ENCODE measurements at places on chromosomes 7 and 10.

DNA sequence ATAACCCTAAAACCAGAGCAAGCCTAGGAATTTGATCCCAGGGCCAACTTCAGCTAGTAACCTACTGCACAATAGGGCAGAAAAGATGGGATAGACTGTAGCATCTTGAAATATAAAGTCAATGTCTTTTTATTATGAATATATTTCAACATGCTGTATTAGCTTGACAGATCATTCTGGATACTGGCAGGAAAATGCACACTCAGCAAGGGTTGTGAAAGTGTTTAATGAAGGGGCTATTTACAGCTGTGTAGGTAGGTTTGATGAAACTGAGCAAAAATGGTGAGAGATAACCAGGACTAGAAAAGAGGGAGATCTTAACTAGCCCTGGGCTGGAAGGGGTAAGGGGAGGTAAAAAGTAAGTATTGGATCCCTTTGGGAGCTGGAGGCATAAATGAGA is 156.2 kb downstream of the RAPGEF5 start:
- no peak overlapping the region for H3K4me3 ChIP-seq
- no peak for DNase-seq
- H3K36me3 ChIP-seq: peaks cover 14% of the 10 kb centered on the region
- H3K4me1 ChIP-seq: no peaks in the 10 kb centered on the region
- no peak overlapping the region for H3K27ac ChIP-seq

- H3K27ac ChIP-seq: no peak overlapping the region
- H3K4me3 ChIP-seq: no peak overlapping the region
- no peak for DNase-seq
- no peaks in the 10 kb centered on the region for H3K4me1 ChIP-seq
These were observed 53.8 kb downstream of the RCC1L start for GRCh38 chr7:75019800-75020199.

- H3K4me3 ChIP-seq: no peak overlapping the region
- H3K36me3 ChIP-seq: no peaks in the 10 kb centered on the region
- no peaks in the 10 kb centered on the region for H3K4me1 ChIP-seq
These were observed 214.3 kb downstream of the ZWINT start for GRCh38 chr10:56146806-56147205.

DNA sequence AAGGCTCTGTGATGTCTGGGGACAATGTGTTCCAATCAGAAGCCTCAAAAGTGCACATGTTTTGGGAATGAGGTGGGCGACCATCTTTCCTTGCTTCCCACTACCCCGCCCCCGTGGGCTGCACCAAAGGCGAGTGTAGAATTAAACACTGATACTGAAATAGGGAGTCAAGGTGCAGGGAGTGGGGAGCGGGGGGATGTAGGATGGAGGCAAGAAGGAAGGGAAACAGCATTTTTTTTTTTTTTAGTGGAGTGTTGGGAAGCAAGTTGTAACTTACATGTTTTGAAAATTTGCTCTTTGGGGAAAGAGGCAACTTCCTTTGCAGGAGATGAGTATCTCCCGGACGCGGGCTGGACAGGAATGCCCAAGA is 484 bp upstream of the DLX5 start:
- no peak overlapping the region for H3K27ac ChIP-seq
- no peaks in the 10 kb centered on the region for H3K27me3 ChIP-seq
- no peaks in the 10 kb centered on the region for H3K36me3 ChIP-seq
- peaks cover 24% of the 10 kb centered on the region for H3K4me1 ChIP-seq
- no peak for DNase-seq

GRCh38 chr10:61166065-61166464 is 222.1 kb upstream of the RHOBTB1 start:
- H3K36me3 ChIP-seq: no peaks in the 10 kb centered on the region
- H3K4me1 ChIP-seq: no peaks in the 10 kb centered on the region
- no peaks in the 10 kb centered on the region for H3K27me3 ChIP-seq
- H3K27ac ChIP-seq: no peak overlapping the region
- H3K4me3 ChIP-seq: no peak overlapping the region

DNA sequence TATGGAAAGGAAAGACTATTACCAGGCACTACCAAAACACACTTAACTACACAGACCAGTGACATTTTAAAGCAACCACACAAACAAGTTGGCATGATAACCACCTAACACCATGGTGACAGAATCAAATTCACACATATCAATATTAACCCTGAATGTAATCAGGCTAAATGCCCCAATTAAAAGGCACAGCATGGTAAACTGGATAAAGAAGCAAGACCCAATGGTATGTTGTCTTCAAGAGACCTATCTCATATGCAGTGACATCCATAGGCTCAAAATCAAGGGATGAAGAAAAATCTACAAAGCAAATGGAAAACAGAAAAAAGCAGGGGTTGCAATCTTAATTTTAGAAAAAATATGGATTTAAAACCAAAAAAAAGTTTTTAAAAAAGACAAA is 86.0 kb downstream of the SAMD9 start:
- no peak for DNase-seq
- H3K4me1 ChIP-seq: peaks cover 5% of the 10 kb centered on the region
- no peaks in the 10 kb centered on the region for H3K27me3 ChIP-seq
- no peaks in the 10 kb centered on the region for H3K36me3 ChIP-seq
- no peak overlapping the region for H3K27ac ChIP-seq
- no peak overlapping the region for H3K4me3 ChIP-seq

- peaks cover 40% of the 10 kb centered on the region for H3K27me3 ChIP-seq
- DNase-seq: no peak
- no peaks in the 10 kb centered on the region for H3K36me3 ChIP-seq
- H3K4me3 ChIP-seq: no peak overlapping the region
These were observed 4.2 kb downstream of the SMARCD3 start for GRCh38 chr7:151244196-151244840.

- H3K4me3 ChIP-seq: no peak overlapping the region
- no peak for DNase-seq
- H3K36me3 ChIP-seq: no peaks in the 10 kb centered on the region
- H3K27ac ChIP-seq: no peak overlapping the region
These were observed 72.2 kb downstream of the PLXNA4 start for GRCh38 chr7:132504071-132504470.

DNA sequence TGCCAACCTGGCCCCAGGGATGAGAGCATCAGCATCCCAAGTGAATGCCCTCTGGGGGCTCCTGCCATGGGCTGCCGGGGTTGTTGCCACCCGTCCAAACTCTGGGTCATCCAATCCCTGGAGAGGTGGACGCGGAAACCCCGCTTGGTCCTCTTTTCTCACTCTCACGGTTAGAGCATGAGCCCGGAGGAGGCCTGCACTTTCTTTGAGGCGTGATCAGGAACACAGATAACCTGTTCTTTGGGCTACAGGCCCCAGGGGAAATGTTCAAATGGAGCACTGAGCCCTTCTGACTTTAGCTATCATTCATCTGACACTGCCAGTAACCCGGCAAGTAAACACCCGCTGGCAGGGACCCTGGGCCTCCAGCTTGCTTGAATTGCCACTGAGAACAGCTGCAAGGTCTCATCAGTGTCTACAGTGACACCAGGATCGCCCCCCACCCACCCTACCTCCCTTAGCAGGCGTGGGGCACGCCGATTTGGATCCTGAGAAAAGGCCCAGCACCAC is 29.4 kb upstream of the SLF2 start:
- peaks cover 78% of the 10 kb centered on the region for H3K4me1 ChIP-seq
- H3K36me3 ChIP-seq: no peaks in the 10 kb centered on the region
- no peak overlapping the region for H3K4me3 ChIP-seq
- DNase-seq: no peak
- no peaks in the 10 kb centered on the region for H3K27me3 ChIP-seq

GRCh38 chr7:122413339-122413738 is 108.8 kb upstream of the FEZF1 start:
- H3K27me3 ChIP-seq: no peaks in the 10 kb centered on the region
- no peak for DNase-seq
- no peaks in the 10 kb centered on the region for H3K4me1 ChIP-seq
- no peak overlapping the region for H3K4me3 ChIP-seq
- no peak overlapping the region for H3K27ac ChIP-seq

DNA sequence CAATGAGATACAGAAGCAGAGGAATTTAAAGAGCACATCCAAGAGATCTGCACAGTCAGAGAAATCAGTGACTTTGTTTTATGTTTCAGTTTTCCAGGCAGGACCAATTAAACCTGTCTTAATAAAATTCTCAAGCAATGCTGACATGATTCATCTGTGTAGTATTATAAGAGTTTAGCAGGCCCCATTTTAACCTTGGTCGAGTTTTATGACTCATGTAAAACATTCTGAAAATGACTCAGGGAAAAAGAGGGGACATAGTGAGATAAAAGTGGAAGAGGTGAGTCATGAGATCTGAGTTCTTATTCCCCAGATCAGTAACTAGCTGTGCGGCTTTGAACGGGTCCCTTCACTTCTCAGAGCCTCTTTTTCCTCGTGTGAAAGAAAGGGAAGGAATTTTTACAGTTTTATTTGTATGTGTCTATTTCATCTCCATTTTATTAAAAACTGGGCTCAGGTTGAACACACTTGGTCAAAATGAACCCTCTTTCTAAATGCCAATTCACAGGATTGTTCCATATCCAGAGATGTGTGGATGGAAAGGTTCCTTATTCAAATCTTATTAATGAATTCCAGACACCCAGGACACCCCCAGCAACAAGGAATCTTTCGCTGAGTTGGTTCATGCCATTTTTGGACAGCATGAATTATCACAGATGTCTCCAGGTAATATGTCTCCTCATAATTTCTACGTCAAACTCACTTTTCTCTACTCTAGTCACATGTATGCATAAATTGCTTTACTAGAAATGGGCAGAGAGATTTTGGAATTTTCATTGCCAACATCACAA is 143.2 kb downstream of the JAZF1 start:
- peak; percentile 56 for DNase-seq
- no peaks in the 10 kb centered on the region for H3K27me3 ChIP-seq
- H3K36me3 ChIP-seq: no peaks in the 10 kb centered on the region

DNA sequence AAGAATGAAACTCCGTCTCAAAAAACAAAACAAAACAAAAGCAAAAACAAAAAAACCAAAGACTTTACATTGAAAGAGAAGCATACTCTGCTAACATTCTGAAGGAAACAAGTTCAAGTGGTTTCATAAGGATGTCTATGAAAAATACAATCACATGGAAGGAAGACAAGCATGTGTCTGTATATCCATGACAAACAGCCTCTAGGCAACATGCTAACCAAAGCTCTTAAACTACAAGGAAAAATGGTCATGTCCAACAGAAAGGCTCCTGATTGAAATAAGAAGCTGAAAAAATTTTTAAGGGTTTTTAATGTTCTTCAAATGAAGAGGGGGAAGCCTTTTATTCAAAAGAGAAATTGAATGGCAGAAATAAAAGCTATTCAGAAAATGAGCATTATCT is 64.9 kb downstream of the UBE2H start:
- H3K27me3 ChIP-seq: no peaks in the 10 kb centered on the region
- H3K36me3 ChIP-seq: peaks cover 14% of the 10 kb centered on the region
- H3K4me1 ChIP-seq: peaks cover 19% of the 10 kb centered on the region
- no peak overlapping the region for H3K4me3 ChIP-seq
- DNase-seq: no peak

GRCh38 chr10:35079763-35080162 is 10.4 kb downstream of the CUL2 start:
- H3K27ac ChIP-seq: no peak overlapping the region
- H3K4me3 ChIP-seq: no peak overlapping the region
- no peaks in the 10 kb centered on the region for H3K36me3 ChIP-seq
- no peaks in the 10 kb centered on the region for H3K4me1 ChIP-seq

- H3K4me3 ChIP-seq: no peak overlapping the region
- no peak for DNase-seq
- no peaks in the 10 kb centered on the region for H3K27me3 ChIP-seq
- no peaks in the 10 kb centered on the region for H3K36me3 ChIP-seq
These were observed 175.7 kb downstream of the GFRA1 start for GRCh38 chr10:116097239-116097784.
